ENCODE measurements at places on chromosomes 11 and 22. TPM values are rescaled to one million over a fixed set of nuclear protein-coding genes. Genes with fewer than 3 reads are reported as not detected.

Gene MPPED2
- total RNA-seq: 0.20 TPM

DNA sequence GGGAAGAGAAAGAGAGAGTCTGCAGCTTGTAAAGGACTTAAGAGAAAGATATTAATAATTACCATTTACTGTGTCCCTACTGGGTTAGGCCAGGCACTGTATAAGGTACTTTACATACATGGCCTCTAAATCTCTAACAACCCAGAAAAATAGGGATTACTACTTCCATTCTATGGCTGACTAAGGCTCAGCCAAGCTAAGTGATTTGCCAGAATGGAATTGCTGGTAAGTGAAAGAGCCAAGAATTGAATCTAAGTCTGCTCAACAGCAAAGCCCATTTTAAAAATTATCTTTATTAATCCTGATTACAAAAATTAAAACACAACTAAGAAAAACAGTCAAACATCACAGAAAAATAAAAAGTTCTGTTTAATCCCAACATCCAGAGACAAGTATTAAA lies 21.4 kb downstream of the XRRA1 start:
- DNase-seq: no peak

DNA sequence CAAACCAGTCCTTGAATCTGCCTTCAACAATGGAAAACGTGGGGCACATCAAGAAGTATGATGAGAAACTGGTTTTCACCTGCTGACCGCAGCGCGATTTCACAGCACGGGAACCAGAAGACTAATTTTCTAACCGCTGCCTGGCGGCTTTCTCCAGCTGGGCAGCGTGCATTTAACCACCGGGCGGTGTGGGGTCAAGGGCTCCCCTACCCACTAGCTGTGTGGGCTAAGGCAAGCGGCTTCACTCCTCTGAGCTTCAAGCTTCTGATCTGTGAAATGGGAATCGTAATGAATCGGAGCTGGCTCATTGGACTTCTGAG lies 4.2 kb downstream of the SHANK2 start:
- DNase-seq: no peak

- no peak for DNase-seq
These were observed 1325.8 kb downstream of the TBC1D22A start for GRCh38 chr22:48088251-48088650.

DNA sequence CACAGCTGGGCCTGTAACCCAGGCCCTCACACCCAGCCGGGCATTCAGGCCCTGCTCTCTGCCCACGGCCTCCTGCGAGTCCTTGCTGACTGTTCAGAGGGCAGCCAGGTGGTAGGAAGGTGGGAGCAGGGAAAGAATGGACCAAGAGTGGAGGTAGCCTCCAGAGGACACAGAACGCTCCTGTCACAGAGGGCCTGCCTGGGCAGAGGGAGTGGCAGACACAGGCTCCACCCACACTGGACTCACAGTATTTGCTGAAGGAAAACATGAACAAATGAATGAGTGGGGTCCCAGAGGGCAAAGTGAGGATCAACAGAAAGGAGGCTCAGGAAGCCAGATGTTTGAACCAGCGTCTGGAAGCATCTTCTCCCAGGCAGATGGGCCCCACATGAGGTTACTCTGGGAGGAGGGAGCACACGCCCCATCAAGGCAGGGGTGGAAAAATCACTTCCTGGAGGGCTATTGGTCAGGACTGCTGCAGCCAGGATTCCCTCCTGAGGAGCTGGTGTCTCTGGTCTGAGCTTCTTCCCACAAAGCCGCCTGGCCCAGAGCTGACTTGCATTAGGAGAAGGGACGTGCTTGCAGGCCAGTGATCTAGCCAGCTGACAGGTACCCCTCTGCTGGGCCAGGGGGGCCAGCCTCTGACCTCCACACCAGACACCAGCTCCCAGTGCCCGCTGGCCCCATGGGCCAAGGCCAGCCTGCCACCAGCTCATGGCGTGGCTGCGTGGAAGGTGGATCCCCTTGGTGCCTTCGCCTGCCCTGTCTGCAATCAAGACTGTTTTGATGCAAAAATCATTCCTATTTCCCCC lies 84.0 kb downstream of the THAP12 start:
- no peak for DNase-seq

Gene INPP5J
- total RNA-seq: under 0.01 TPM

Gene ALX4
- not detected for total RNA-seq

- DNase-seq: no peak
These were observed 14.2 kb upstream of the MUC5B start for GRCh38 chr11:1208394-1209261.

DNA sequence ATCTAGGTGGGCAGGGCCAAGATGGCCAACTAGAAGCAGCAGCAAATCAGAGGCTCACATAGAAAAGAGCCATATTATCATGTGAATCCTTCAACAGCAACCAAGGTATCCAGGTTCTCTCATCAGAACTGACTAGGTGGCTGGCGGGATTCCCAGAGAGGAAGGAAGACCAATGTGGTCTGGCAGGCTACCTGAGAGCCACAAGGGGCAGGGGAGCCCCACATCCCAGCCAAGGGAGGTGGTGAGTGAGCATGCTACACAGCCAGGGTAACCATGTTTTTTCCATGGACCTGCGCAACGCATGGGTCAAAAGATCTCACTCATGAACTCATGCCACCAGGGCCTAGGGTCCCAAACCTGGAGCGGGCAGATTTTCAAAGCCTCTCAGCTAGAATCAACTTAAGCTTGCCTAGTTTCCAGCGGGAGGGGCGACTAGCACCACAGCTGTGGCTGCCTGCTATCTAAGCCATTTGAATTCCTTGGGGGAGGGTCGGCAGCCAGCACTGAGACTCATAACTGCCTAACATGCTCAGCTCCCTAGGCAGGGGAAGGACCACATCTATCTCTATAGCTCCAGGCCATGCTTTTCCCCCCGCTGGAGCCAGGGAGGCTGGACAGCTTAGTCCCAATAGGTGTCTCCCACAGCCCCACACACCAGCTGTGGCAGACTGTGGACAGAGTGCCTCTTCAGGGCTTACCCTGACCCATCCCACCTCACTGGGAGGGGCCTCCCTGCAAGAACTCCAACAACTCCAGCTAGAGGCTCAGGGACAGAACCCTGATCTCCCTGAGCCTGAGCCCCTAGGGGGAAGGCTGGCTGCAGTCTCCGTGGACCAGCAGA lies 28.7 kb upstream of the CASP12 start:
- peak; percentile 88 for DNase-seq

- DNase-seq: no peak
These were observed 45.5 kb downstream of the APIP start for GRCh38 chr11:34870548-34871196.

DNA sequence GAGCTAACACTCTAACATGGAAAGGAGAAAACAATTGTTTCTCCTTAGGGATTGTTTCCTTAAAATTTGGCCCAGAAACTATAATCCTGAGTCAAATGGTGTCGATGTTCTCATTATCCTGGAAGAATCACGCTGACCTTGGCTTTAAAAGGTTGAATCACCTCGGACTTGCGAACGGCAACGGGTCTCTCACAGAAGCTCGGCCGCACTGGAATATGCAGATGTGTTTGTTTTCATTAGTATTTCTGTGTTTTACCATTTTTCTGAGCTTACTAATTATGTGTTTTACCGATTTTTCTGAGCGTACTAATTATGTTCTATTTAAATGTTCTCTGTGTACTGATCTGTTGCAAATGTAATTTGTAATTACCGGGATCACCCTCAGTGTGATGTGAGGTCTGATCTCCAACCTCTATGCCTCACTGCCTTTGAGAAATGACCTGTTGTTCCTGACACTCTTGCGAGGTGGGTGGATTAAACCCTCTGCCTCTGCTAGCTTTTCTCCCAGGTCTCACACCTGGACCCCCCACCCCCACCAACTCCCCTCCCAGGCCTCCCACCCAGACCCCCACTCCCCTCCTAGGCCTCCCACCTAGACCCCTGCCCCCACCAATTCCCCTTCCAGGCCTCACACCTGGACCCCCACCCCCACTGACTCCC lies 38.3 kb upstream of the BRSK2 start:
- DNase-seq: no peak

DNA sequence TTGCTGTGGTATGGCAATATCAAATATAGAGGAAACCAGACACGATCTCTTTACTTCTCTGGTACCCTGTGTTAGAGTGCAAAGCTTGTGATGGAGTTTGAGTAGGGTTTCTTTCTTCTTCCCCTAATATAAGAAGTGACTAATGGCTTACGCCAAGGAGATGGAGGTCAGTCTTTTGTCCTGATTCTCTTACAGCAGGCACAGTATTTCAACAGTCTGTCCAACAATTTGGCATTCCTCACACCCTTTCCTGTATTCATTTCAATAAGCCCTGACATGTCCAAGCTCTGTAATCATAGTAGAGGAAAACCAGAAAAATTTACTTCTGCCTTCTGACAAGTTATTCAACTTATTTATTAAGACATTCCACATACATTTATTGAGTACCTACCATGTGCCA lies 546.2 kb downstream of the TMEM135 start:
- no peak for DNase-seq

GRCh38 chr11:35234460-35235156 lies 95.6 kb downstream of the CD44 start:
- no peak for DNase-seq

Gene SYT7
- total RNA-seq: 0.20 TPM

DNA sequence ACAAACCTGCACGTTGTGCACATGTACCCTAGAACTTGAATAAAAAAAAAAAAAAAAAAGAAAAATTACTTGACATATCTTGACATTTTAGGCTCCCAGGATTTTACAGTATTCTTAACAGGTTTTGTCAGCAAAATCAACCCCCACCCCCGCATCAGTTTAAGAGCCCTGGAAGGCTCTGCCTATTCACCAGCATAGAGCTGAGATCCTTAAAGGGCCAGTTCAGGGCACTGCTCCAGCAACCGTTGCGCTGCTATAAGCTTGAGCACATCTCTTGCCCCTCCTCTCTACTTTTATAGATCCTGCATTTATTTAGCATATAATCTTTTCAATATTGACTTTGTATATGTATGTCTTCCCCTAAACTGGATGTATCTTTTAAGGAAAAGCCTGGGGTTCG lies 697 bp upstream of the PAFAH1B2 start:
- peak; percentile 39 for DNase-seq

DNA sequence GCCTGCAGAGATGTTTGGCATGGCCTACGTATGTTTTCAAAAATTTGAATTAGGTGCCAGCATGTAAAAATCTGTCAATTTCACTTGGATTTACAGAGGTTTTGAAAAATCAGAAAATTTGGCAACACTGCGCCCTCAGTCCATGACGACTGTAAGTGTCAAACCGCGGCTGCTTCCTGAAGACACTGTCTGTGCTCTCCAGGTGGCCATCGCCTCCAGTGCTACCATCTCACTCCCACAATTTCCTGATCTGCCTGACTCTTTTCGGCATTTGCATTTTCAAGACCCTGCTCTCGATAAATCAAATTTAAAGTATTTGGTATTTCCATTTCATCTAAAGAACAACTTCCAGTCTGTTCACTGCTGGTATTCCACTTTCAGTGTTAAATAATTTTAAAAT lies 34.6 kb downstream of the VSIG10L2 start:
- no peak for DNase-seq

Gene HORMAD2
- total RNA-seq: not detected

- no peak for DNase-seq
These were observed 66.3 kb upstream of the API5 start for GRCh38 chr11:43245466-43245865.

DNA sequence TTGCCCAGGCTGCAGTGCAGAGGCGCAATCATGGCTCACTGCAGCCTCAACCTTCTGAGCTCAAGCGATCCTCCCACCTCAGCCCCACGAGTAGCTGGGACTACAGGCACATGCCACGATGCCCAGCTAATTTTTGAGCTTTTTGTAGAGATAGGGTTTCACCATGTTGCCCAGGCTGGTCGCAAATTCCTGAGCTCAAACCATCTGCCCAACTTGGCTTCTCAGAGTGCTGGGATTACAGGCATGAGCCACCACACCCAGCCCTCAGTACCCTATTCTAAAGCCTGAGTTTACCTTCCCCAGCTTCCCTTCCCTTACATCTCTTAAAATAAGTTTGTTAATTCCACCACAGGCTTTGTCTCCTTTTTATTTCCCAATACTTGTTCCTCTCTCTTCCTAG lies 59.1 kb downstream of the AMBRA1 start:
- no peak for DNase-seq

DNA sequence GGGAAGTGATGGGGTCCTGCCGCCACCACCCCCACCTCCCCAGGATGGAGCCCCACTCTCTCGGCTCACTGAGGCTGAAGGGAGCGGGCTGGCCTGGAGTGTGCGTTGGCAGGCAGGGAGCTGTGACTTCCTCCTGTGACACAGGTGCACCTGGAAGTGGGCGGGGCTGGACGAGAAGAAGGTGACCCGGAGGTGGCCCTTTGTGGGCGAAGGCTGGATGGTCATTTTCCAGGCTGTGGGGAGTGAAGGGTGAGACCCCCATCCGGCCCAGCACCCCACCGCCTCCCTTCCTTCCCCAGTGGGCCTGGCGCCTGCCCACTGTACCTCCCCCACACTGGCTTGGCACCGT lies 15.3 kb downstream of the IL17REL start:
- DNase-seq: no peak

- DNase-seq: no peak
These were observed 88.6 kb upstream of the DBX1 start for GRCh38 chr11:20248871-20249270.

Gene CYP2D6
- under 0.01 TPM for total RNA-seq

- DNase-seq: no peak
These were observed 4.3 kb downstream of the MPST start for GRCh38 chr22:37023743-37024338.

DNA sequence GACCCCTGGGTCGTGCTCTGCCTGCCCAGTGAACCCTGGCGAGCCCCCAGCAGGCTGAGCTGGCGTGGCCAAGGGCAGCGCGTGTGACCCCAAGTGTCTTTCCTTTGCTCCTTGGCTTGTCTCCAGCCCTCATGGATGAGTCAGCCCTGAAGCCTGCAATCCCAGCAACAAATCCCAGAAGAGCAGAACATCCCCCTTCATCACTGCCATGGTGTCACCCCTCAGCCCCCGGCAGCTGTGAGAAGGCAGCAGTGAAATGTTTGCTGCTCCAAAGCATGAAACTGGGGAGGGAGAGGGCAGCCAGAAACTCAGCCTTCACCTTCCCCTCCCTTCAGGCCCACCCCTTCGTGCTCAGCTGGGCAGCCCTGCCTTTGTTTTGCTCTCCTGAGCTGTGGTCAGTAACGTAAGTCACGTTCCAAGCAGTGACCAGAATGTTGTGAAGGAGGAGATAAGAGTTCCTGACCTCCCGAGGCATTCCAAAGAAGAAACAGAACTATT lies 29.8 kb downstream of the ADAMTS15 start:
- peak; percentile 64 for DNase-seq

Gene MFRP
- not detected for total RNA-seq

DNA sequence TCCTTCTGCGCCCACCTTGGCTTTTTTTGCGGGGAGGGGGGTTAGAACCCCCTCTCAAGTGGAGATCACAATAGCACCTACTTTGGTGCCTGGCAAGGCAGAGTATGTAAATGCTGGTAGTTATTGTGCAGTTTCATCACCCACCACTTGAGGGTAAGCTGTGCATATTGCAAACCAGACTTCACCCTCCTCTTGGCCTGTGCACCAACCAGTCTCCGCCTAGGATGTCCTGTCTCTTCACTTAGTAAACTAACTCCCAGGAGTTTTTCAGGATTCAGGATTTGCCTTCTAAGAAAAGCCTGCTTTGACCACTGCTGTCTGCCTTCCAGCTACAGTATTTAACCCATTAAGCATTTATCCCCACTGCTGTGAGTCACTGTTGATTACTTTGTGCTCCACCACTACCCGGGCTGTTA lies 2.0 kb upstream of the UBXN1 start:
- DNase-seq: peak; percentile 85

Data from lung microvascular endothelial cell (primary cell).